ENCODE measurements at places on chromosomes 5 and 9.
A peak's percentile ranks its signal among the peaks of the same experiment; 100 is the strongest.

DNA sequence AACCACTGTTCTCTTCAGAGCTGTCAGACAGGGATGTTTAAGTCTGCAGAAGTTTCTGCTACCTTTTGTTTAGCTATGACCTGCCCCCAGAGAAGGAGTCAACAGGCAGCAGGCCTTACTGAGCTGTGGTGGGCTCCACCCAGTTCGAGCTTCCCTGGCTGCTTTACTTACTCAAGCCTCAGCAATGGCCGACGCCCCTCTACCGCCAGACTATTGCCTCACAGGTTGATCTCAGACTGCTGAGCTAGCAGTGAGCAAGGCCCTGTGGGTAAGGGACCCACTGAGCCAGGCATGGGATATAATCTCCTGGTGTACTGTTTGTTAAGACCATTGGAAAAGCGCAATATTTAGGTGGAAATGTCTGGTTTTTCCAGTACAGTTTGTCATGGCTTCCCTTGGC, 229.6 kb downstream of the TMEM167A start:
- DNase-seq = peak; percentile 9

- DNase-seq = no peak
These were observed 54.7 kb downstream of the SLC38A9 start for GRCh38 chr5:55657443-55657842.

DNA sequence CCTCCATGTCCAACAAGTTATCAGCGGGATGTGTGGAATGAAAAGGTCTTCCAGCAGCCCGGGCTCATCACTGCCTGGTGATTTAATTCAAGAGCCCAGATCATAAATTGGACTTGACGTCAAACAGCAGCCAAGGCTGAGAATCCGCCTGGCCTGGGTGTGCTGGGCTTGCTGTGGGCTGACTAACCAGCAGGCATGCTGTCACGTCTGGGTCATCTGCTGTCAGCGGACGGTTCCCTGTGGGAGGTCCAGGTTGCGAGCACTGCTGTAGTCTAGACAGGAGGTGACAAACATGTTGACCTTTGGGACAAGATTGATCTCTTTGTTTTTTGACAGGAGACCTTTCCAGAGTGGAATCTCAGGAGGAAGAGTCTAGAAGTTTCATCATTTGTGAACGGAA, 289.7 kb downstream of the OSTF1 start:
- peak; percentile 68 for DNase-seq

GRCh38 chr5:157599565-157599964, 24.0 kb upstream of the ADAM19 start:
- DNase-seq = no peak

GRCh38 chr9:113844466-113844865, 31.6 kb upstream of the ZNF618 start:
- DNase-seq = no peak

DNA sequence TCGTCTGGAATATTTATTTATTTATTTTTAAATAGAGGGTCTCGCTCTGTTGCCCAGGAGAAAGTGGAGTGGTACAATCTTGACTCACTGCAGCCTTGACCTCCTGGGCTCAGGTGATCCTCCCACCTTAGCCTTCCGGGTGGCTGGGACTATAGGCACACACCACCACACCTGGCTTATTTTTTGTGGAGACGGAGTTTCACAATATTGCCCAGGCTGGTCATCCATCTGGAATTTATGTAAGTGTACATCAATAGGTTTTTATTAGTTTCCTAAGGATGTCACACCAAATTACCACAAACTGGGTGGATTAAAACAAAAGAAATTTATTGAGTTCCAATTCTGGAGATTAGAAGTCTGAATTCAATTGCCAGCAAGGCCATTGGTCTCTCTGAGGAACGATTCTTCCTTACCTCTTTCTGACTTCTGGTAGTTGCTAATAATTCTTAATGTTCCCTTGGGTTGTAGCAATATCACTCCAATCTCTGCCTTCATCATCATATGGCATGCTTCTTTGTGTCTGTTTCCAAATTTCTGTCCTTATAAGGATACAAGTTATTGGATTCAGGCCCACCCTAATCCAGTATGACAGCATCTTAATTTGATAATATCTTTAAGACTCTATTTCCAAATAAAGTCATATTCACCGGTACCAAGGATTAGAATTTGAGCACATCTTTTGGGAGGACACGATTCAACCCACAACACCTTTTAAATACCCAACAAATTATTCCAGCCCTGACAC, 16.3 kb upstream of the RAD23B start:
- no peak for DNase-seq

GRCh38 chr9:134267881-134268724, 58.2 kb upstream of the RXRA start:
- DNase-seq = peak; percentile 58

Data from choroid plexus epithelial cell (primary cell).